ENCODE measurements at places on chromosomes 2 and 18. TPM values are rescaled to one million over a fixed set of nuclear protein-coding genes. Genes with fewer than 3 reads are reported as not detected.

The NYAP2 gene
- not detected for total RNA-seq

The SERPINB11 gene
- total RNA-seq: not detected

GRCh38 chr2:85996591-85996990, 107.8 kb upstream of the ST3GAL5 start:
- no peak overlapping the region for H3K4me3 ChIP-seq
- peaks cover 72% of the 10 kb centered on the region for H3K4me1 ChIP-seq
- DNase-seq: no peak
- H3K27me3 ChIP-seq: no peaks in the 10 kb centered on the region
- peak overlapping the region; percentile 40 for H3K27ac ChIP-seq

DNA sequence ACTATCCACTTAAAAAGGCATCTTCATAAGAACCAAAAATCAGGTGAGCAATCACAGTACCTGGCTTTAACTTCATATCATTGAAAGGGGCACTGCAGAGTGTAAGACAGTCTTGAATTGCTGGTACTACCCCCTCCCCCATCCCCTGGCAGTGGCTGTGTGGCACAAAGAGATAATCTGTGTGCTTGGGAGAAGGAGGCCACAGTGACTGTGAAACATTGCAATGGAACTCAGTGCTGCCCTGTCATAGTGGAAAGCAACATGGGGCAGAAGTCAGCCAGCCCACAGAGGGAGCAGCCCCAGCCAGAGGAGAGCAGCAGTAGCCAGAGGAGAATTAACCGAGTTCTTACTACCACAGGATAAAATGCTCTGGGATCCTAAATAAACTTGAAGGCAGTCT, 45.3 kb upstream of the UGP2 start:
- H3K36me3 ChIP-seq: no peaks in the 10 kb centered on the region
- H3K27ac ChIP-seq: no peak overlapping the region

- H3K4me3 ChIP-seq: no peak overlapping the region
- no peak overlapping the region for H3K27ac ChIP-seq
Observed at GRCh38 chr18:22528291-22528690, 110.6 kb upstream of the CTAGE1 start.

DNA sequence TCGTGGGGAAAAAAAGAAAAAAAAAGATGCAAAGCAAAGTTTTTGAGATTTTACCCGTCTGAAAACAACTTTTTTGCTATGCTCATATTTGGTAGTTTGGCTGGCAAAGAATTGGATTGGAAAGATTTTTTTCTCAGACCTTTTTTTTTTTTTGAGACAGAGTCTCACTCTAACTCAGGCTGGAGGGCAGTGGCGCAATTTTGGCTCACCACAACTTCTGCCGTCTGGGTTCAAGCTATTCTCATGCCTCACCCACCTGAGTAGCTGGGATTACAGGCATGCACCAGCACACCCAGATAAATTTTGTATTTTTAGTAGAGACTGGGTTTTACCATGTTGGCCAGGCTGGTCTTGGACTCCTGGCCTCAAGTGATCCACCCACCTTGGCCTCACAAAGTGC, 56.3 kb upstream of the TANC1 start:
- H3K4me1 ChIP-seq: no peaks in the 10 kb centered on the region
- H3K36me3 ChIP-seq: no peaks in the 10 kb centered on the region
- no peaks in the 10 kb centered on the region for H3K27me3 ChIP-seq
- DNase-seq: no peak
- H3K4me3 ChIP-seq: no peak overlapping the region

GRCh38 chr2:195633974-195634373, 23.1 kb upstream of the SLC39A10 start:
- DNase-seq: no peak
- H3K4me1 ChIP-seq: no peaks in the 10 kb centered on the region
- no peak overlapping the region for H3K27ac ChIP-seq
- H3K27me3 ChIP-seq: no peaks in the 10 kb centered on the region
